ENCODE measurements at places on chromosomes 6 and 20.

DNA sequence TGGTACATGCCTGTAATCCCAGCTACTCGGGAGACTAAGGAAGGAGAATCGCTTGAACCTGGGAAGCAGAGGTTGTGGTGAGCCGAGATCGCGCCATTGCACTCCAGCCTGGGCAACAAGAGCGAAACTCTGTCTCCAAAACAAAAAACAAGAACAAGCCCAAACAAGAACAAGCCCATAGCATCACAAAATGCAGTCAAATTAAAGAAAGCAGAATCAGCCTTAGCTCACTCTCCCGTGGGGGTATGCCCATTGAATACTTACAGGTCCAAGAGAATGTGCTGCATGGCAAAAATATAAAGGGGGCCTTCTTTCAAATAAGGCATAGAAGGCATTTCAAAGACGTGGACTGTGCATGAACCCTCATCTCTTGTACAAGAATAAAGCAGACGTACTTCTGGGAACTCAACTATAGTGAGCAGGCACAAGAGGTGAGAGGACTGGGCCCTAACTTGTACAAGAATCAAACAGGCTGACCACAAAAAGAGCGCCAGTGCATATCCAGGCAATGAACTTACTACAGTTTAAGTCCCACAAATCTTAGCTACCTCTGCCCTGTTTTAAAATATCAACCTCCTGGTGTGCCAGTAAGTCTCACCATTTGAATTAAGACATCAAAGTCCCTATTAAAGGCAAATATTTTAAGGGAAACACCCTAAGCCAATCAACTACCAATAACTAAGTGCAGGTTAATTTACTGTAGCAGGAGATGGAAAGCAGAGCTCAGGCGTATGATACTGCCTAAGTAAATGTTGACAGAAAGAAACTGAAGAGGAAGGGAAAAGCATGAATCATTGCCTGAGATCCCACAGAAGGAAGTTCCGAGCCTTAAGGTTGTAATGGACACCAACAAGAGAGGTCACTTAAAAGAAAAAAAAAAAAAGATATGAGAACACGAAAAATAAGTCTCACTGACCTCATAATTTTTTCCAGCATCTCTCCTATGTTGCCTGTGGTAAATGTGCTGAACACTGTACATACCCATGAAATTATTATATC lies 37.4 kb downstream of the TOMM6 start:
- DNase-seq, result no peak

DNA sequence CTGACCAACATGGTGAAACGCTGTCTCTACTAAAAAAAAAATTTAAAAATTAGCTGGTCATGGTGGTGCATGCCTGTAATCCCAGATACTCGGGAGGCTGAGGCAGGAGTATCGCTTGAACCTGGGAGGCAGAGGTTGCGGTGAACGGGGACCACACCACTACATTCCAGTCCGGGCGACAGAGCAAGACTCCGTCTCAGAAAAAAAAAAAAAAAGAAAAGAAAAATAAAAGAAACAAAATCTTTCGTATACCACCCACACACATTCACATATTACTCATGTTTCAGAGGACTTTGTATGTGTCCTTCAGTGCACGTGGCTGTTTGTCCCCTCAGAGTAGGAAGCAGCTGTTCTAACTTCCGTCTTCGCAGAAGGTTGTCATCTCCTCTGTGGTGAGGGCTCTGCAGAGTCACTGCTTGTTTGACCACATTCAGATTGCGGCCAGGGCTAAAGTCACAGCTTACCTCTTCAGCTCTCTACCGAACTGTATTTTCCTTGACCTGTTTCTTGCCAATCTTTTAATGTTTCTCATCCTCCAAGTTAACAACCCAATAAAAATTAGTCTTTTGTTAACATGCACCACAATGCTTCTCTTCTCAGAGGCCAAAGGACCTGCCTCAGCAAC lies 36.6 kb upstream of the HIVEP1 start:
- no peak for DNase-seq

DNA sequence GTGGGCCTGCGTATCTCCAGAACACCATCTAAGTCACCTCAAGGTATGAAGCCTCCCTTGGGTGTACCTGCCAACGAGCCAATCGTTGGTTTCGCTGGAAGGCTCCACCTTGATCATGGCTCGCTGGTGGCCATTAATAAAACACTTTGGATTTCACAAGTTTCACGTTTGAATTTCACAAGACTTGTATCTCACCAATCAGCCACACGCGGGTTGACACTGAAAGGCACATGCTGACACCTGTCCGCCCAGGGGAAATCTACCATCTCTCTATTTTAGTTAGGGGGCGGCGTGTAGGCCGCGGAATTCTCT lies 586 bp upstream of the HMGA1 start:
- no peak for DNase-seq

DNA sequence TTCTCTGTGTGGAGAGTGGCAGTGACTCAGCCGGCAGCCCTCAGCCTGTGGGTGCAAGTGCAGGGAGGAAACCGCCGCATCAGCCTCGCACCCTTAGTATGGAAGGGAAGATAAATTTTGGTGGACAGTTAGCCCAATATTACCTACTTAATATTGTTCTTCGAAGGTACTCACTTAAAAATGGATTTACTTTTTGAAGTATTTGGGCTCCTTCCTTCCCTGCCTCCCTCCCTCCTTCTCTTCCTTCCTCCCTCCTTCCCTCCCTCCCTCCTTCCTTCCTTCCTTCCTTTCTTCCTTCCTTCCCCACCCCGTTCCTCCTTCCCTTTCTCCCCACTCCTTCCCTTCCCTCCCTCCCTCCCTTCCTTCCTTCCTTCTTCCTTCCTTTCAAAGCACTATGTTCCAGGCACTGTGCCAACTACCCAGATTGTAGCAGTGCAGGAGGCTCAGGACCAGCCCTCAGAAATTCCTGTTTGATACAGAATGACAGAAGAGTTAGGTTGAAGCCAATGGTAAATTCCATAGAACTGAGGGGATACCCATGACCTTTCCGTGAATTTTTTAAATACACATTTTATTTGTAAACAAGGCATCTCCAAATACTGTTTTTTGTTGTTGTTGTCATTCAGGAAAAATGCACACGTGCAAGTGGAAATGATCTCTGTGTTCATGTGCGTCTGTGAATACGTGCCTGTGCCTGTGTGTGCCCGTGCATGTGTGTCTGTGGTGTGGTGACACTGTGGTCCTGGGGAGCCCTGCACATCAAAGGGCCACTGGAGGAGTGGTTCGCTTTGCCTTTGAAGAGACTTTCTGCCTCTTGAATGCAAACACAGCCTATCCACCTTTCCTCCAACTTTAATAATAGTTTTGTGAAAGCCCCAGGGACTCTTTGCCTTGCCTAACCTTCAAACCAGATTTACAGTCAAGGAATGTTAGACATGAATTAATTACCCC lies 141.7 kb downstream of the EDN3 start:
- DNase-seq, result no peak

DNA sequence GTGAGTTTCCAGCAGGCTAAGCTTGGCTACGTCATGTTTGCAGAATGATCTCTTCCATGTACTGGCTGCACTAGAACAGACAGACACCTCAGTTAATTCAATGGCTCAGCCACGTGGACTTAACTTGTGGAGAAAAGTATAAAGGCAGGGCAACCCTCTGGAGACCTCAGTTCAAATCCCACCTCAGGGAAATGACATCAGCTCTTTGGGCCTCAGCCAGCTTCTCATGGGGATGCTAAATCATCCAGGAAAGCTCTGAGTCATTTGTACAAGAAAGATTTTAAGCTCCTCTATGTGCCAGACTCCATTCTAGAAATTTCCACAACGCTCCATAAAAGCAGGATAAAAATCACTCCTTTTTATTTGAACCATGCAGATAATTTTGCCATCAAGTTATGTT lies 128.5 kb upstream of the SALL4 start:
- peak; percentile 28 for DNase-seq

DNA sequence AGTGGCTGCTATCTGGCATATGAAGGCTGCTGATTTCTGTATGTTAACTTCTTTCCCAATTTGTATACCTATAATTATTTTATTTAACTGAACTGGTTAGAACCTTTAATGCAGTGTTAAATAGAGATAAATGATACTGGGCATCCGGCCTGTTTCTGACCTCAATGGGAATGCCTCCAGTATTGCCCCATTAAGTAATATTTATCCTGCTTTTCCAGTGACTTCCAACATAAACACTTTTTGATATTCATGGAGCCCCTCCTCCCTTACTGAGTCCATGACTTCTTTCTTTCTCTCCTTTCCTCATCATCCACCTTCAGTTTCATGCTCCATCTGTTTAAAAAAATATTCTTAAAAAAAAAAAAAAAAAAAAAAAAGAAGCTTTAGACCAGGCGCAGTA lies 8.8 kb downstream of the TRIM27 start:
- DNase-seq, result no peak

- no peak for DNase-seq
These were observed 994.4 kb downstream of the EYS start for GRCh38 chr6:64712606-64713005.

All from HEK293T (cell line).